Pulmonary artery endothelial cell (primary cell): ENCODE measurements at places on chromosomes 11 and 22. TPM values are rescaled to one million over a fixed set of nuclear protein-coding genes. Genes with fewer than 3 reads are reported as not detected.

TAGLN gene
- 41.3 and 92.3 TPM in 2 replicates for total RNA-seq

KDM4E gene
- not detected in 2 replicates for total RNA-seq

MADD gene
- total RNA-seq, result 12.5 and 17.2 TPM in 2 replicates

BAIAP2L2 gene
- under 0.01 and 0.71 TPM in 2 replicates for total RNA-seq

TSSK2 gene
- not detected in 2 replicates for total RNA-seq

RAB38 gene
- total RNA-seq, result 6.5 and 10.9 TPM in 2 replicates

BACE1-AS gene
- total RNA-seq, result 1.8 and 2.0 TPM in 2 replicates

CD6 gene
- not detected in 2 replicates for total RNA-seq

MOV10L1 gene
- 25.0 and 26.0 TPM in 2 replicates for total RNA-seq

MS4A14 gene
- not detected in 2 replicates for total RNA-seq

CASP1 gene
- 6.7 and 47.4 TPM in 2 replicates for total RNA-seq

C11orf54 gene
- 13.3 and 14.0 TPM in 2 replicates for total RNA-seq

APOL1 gene
- 26.5 and 52.2 TPM in 2 replicates for total RNA-seq

NLRP6 gene
- total RNA-seq, result not detected in 2 replicates

MICAL2 gene
- total RNA-seq, result 300 and 406 TPM in 2 replicates

DRG1 gene
- 77.3 and 79.3 TPM in 2 replicates for total RNA-seq

HEPACAM gene
- total RNA-seq, result not detected in 2 replicates

HMOX1 gene
- 49.0 and 86.4 TPM in 2 replicates for total RNA-seq

GPR83 gene
- total RNA-seq, result not detected in 2 replicates

PDHX gene
- 22.9 and 30.3 TPM in 2 replicates for total RNA-seq

GTF2H1 gene
- 52.4 and 60.7 TPM in 2 replicates for total RNA-seq

ELP4 gene
- total RNA-seq, result 15.0 and 21.3 TPM in 2 replicates

SYT12 gene
- total RNA-seq, result 0.04 TPM in 1 of 2 replicates, not detected in the other

CELF1 gene
- total RNA-seq, result 75.9 and 127 TPM in 2 replicates

TTC38 gene
- total RNA-seq, result 27.6 and 28.2 TPM in 2 replicates

RAC2 gene
- total RNA-seq, result 19.4 and 36.8 TPM in 2 replicates
